CD8-positive, alpha-beta memory T cell (primary cell): ENCODE measurements at places on chromosomes 7 and 10.

DNA sequence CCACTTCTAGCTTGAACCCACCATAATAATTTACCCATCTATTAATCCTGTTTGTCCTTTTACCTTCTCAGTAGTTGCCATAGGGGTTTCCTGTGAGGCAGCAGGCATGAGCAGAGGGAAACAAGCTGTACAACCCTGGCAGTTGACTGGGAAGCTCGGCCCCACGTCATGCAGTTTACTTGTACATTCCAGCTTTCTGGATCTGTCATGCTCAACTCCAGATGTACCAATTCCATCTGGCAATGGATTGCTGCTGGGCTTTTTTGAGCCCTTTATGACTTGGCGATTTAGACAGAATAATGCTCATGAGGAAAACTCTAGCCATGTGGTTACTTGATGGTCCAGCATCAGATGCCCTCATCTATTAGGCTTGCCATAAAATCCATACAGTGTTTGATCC is 112.5 kb downstream of the GNAI1 start:
- no peak for DNase-seq

- no peak for DNase-seq
These were observed 173.3 kb upstream of the ZMIZ1 start for GRCh38 chr10:78895469-78895868.

GRCh38 chr10:13302821-13303555 is 3.1 kb upstream of the PHYH start:
- DNase-seq = no peak

GRCh38 chr10:60073397-60073780 is 167.0 kb upstream of the CCDC6 start:
- no peak for DNase-seq

DNA sequence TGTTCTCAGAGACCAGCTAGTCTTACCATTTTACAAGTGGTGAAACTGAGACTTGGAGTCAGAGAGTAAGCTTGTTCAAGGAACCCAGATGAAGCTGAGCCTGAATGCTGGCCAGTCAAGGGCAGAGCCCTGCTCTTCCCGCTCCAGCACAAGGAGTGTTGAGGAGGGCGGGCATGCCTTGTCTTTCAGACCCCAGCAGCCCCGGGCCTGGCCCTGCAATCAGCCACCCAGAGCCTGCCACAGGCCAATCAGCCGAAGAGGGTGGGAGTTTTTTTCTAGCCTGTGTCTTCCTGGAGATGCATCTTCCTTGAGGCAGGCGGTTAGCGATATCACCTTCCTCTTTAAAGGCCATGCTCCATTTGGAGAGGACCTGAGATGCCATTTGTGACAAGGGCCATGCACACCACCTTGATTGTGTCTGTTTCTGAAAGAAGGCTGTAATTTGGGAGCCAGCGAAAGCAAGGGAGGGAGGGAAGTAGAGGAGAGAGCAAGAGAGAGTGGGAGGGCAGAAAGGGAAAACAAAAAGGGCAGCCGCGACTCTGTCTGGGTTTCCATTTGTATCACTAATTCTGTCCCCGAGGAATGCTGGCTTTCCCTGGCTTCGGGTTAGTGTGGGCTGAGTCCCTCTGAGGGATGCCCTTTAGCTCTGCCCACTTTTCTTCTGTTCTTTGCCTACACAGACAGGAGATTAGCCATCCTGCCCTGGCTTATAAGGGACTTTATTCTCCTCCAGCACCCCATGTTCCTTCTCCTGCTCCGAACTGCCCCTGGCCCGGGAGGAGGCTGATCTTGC is 8.0 kb downstream of the CDH23 start:
- no peak for DNase-seq
